ENCODE measurements at places on chromosomes 13 and 19. TPM values are rescaled to one million over a fixed set of nuclear protein-coding genes. Genes with fewer than 3 reads are reported as not detected.

KIR2DL3 gene
- not detected for polyA plus RNA-seq

TMPRSS9 gene
- polyA plus RNA-seq, result not detected

ATP4A gene
- not detected for polyA plus RNA-seq

CYP2F1 gene
- not detected for polyA plus RNA-seq
